ENCODE measurements at places on chromosomes 6 and 20.

- no peak for DNase-seq
These were observed 60.0 kb downstream of the OR2J2 start for GRCh38 chr6:29230666-29231065.

DNA sequence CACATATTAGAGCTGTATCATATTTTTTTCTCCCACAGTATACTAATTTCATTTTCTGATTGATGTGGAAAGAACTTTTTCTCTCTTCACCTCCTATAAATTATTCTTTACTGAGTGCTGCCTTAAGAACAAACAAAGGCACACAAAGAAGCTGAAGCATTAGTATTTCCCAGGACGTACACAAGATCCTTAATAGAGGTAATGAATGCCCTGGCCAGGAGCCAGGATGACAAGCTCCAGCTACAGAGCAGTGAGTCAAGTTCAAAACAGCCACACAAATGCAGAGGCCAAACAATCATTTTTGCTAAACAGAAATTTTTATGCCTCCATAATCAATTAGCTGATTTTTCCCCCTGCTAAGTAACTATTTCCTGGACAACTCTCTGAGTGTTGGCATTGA, 639.6 kb downstream of the EPHA7 start:
- DNase-seq: peak; percentile 17

- no peak for DNase-seq
These were observed 90.6 kb upstream of the MAP3K7 start for GRCh38 chr6:90677440-90677839.

- DNase-seq: no peak
These were observed 2.7 kb downstream of the MYCT1 start for GRCh38 chr6:152700427-152700826.

DNA sequence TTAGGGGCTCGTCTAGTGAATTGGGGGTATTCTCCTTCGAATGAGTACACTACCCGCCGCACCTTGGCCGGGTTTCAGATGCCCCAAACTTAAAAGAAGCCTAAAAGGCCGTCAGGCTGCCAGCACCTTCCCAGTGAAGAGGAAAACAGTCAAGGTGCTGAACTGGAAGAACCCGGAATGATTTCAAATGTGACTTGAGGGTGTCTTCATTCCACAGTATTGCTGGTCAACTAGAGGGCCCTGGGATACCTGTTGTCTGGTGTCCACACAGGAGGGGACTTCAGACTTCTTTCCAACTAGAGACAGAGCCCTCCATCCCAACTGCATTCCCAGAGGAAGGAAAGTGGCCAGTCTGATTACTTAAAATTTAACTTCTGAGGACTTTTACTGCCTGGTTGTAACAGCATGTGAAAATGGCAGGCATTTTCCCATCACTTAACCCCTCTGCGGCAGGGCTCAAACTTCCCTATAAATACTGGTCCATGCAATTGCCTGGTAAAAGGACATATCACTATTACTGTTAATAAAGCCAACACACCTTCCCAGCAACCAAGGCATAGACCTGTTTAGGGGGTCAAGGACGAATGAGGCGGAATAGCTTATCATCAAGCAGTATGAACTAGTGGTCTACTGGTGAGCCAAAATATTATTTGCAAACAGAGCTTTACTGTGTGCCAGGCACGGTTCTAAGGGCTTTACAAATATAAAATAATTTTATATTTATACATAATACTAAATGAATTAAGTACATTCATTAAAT, 651 bp upstream of the SAMHD1 start:
- no peak for DNase-seq

DNA sequence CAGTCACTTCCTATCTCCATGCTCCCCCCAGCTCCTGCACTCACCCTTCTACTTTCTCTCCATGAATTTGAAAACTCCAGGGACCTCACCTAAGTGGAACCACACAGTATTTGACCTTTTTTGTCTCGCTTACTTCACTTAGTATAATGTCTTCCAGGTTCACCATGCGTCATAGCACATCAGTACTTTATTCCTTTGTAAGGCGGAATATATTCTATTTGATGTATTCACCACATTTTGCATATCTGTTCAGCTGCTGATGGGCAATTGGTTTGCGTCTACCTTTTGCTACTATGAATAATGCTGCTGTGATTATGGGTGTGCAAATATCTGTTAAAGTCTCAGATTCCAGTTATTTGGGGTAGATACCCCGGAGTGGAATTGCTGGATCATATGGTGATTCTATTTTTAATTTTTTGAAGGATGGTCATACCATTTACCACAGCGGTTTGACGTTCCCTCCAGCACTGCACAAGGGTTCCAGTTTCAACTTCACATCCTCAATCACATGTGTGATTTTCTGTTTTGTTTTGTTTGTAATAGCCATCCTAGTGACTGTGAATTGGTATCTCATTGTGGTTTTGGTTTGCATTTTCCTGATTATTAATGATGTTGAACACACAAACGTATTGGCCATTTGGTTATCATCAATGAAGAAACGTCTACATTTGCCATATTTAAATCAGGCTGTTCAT, 20.3 kb upstream of the SYNDIG1 start:
- DNase-seq: no peak

DNA sequence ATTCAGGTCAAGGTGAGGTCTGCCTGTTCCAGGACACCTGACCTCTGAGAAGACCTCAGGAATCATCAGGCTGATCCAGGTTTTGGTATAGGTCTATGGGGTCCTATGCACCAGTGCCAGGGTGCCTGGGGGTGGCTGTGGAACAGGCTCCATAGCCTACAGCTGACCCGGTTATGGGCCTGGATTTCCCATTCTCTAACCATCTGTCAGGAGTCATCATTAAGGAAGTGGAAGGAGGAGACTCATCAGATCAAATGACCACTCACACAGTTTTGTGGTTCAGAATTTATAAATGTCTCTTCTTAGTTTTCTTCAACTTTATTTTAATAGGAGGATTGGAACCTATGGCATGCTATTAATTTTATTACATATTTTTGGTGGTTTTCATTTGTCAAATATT, 14.8 kb downstream of the PLA2G7 start:
- DNase-seq: no peak

- DNase-seq: no peak
These were observed 32.1 kb downstream of the LAMA4 start for GRCh38 chr6:112221981-112222852.

DNA sequence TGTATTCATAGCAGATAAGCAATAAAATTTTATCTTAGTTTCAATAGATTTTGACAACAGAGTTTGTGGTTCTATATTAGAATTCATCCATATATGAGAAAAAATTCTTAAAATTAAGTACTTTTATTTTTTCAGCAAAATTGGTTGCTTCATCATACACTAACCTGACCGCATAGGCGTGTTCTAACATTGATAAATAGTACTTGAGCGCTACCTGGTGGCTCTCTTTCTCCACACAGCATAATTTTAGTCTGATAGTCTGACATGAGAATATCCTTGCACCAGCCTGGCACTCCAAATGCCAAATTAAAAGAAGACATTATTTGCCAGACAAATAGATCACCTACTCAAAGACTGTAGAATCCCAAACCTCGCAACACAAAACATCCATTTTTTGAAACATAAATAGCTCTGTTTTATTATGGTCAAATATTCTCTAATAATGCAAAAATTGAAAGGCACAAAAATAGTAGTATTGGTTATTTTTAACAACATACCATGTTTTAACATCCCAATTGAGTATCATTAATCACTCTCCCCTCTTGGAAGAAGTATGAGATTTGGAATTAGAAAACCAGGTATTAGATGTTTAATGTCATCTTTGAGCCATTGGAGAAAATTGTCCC, 33.0 kb upstream of the FILIP1 start:
- DNase-seq: peak; percentile 49

DNA sequence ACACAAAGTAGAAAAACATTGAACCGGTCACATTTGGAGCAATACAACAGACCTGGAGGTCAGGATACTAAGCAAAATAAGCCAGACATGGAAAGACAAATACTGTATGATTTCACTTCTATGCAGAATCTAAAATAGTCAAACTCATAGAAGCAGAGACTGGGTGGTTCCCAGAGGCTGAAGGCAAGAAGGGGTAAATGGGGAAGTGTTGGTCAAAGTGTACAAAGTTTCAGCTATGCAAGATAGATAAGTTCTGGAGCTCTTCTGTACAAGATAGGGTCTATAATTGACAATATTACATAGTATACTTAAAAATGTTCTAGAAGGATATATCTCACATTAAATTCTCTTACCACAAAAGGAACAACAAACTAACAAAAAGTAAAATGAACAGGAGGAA, 70.3 kb downstream of the TMEM244 start:
- DNase-seq: no peak

- DNase-seq: no peak
These were observed 51.8 kb upstream of the AFDN start for GRCh38 chr6:167774881-167775280.

GRCh38 chr20:42775866-42776265, 413.8 kb downstream of the PTPRT start:
- no peak for DNase-seq

DNA sequence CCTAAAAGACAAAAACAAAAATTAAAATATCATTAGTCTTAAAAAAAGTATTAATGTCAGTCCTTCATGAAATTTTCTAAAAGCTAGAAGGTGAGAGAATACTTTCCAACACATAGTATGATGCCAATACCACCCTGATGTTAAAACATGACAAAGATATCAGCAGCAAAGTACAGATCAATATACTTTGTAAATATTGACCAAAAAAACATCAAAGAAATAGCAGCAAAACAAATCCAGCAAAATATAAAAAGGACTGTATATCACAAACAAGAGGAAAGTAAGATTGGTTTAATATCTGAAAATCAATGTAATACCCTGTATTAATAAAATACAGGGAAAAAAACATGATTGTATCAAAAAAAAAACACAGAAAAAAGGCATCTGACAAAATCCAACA, 51.4 kb downstream of the TASP1 start:
- no peak for DNase-seq

DNA sequence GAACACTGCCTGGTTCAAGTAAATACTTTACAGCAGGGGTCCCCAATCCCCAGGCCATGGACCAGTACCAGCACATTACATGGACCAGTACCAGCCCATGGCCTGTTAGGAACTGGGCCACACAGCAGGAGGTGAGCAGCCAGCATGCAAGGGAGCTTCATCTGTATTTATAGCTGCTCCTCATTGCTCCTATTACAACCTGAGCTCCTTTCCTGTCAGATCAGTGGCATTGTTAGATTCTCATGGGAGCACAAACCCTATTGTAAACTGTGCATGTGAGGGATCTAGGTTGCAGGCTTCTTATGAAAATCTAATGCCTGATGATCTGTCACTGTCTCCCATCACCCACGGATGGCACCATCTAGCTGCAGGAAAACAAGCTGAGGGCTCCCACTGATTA, 12.0 kb upstream of the RBPJL start:
- no peak for DNase-seq

- DNase-seq: peak; percentile 73
These were observed 130.1 kb upstream of the DST start for GRCh38 chr6:56772737-56773184.

- peak; percentile 67 for DNase-seq
These were observed 6.2 kb upstream of the ZNF311 start for GRCh38 chr6:29011276-29011734.

- DNase-seq: no peak
These were observed 42.5 kb downstream of the HMGCLL1 start for GRCh38 chr6:55536391-55536956.

GRCh38 chr6:166253778-166254204, 54.4 kb downstream of the PRR18 start:
- no peak for DNase-seq

DNA sequence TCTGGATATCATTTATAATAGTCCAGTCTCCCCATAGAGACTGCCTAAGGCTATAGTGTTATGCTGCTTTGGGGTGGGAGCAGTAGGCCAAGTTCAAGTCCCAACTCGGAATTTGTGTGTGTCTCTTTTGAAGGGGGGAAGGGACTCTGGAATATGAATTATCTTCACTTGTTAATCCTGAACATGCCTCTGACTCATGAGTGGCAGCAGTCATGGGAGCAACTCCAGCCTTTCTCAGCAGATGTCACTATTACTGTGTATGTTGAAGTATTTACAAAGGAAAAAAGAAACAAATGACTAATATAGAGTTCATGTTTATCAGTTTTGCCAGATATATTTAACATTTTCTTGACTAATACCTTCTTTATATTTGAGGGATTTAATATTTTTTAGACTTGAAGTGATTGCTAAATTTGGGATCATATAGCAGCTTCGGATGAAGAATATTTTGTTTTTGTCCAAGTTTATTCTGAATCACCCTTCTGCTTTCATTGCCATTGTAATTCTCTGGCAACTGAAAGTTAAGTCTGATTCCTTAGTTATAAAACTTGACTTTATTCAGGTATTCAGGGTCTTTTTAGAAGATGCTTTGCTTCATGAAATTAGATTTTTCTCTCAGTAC, 23.4 kb downstream of the FAM217A start:
- DNase-seq: peak; percentile 50

DNA sequence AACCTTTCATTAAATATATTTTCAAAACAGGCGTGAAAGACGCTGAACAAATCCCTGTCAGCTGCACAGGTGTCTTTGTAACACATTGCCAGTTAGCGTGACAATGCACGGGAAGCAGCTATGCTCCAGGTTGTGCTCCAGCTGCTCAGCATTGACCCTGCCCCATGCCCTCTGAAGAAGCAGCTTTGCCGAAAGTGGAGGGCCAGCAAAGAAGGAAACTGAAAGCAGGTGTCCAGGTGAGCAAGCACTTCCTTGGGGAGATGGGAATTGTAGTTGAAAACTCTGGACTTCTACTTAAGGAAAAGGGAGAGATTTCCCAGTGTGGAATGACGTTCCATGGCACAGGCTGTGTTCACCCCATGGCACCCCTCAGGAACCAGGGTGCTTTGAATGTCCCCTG, 125.7 kb downstream of the TTLL2 start:
- no peak for DNase-seq

- no peak for DNase-seq
These were observed 85.4 kb downstream of the HFE start for GRCh38 chr6:26172608-26172968.

DNA sequence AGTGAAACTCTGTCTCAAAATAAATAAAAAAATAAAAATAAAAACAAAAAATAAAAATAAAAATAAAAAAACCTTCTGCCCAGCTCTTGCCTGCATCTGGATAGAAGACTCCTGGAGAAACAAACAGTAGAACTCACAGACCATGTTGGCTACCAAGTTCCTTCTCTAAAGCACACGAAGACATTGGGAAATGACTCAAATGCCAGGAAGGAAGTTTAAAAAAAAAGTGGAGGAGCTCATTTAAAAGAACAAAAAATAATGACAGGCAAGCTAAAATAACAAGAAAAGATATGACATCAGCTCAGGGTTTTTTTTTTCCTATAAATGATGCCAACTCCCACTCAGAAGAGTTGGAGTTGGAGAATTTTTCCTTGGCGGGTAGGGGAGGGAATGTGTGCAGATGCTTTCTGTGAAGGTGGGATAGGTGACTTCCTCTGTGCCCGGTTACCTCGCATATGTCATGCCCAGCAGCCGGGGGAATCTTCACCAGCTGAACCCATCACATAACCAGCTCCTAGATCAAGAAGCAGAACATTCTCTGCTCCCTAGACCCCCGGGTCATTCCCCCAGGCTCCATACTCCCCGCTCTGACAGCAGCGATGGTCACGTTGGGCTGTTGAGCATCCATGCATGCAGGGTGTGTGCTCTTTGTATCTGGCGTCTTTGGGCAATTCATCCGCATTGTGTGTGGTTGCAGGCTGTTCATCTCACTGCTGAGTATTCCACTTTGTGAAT, 17.3 kb upstream of the CD93 start:
- no peak for DNase-seq

Measured in urothelium cell line (cell line).